ENCODE measurements at places on chromosomes 12 and 14.

DNA sequence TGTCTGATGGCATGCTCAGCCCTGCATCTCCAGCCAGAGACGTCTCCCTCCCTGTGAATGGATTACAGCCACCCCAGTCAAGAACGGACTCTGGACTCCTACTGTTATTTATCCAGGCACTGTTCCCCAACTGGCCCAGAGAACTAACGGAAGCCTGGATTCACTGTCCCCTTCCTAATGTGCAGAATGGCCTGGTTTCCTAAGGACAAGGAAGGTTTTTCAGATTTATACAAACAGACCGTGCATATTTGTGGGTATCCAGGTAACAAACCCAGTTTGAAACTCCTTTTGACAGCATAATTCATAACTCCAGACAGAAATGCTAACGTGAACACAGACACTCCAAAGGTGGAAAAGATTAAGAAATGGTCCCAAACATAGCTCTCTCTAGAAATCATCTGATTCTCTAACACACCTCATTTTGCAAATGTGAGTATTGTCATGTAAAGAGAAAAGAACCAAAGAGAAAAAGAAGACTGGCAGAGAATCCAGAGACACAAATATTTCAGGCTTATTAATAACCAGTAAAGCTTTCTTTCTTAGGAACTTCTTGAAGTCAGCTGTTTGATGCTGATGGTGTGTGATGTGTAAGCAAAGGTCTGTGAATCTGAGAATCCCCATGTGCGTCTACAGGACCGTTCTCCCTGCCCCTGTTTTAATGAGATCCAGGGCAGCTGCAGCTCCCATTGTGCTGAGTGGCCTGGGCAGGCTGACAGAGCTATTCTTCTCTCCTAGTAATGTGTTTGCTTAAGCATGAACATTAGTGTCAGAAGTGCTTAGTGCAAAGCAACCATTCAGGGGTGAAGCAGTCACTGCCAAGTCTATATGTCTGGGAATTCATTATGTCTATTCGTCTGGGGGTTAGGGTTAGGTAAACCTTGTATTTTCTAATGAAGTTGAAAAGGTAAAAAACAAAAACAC lies 86.8 kb upstream of the HIF1A start:
- DNase-seq, result peak; percentile 56

- peak; percentile 94 for DNase-seq
These were observed 115.6 kb downstream of the DIP2B start for GRCh38 chr12:50620109-50620977.

DNA sequence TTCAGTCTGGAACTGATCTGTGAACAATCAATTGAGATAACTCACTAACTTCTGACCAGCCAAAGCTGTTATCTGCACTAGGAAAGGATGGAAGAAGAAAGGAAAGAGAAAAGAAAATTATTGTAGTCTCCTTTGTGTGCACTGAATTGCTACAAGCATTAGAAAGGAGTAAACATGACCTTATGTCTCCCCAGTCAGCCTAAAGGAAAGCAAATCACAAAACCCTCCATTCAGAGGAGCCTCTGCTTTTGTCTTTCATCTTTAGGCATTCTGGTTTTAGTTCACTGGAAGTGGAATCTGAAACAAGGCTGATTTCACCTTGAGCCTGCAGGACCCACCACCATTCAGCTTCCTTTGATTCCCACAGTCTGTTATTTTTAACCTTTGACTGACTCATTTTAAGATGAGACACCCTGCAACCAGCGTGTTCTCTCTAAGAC lies 26.0 kb downstream of the TBX3 start:
- no peak for DNase-seq

DNA sequence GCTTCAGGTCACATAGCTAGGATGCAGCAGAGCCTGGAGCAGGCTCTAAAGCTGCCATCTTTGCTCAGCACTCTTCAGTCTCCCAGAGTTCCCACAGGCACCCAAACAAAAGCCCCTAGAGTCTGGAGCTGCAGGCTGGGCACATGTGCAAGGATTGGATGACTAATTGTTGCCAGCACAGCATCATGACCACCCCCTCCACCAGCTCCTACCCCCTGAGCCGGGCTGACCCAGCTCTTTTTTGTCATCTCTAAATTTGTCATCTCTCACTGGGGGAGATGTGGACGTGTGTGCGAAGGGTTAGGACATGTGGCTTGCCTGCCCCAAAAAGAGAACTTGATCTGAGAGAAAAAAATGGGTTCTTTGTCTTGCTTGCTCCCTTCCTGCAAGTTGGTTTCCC lies 4.3 kb upstream of the MMP19 start:
- DNase-seq, result peak; percentile 86

- peak; percentile 50 for DNase-seq
These were observed 118.8 kb downstream of the SLC6A15 start for GRCh38 chr12:84793558-84794367.

GRCh38 chr14:93331728-93332396 lies 974 bp downstream of the BTBD7 start:
- peak; percentile 13 for DNase-seq

DNA sequence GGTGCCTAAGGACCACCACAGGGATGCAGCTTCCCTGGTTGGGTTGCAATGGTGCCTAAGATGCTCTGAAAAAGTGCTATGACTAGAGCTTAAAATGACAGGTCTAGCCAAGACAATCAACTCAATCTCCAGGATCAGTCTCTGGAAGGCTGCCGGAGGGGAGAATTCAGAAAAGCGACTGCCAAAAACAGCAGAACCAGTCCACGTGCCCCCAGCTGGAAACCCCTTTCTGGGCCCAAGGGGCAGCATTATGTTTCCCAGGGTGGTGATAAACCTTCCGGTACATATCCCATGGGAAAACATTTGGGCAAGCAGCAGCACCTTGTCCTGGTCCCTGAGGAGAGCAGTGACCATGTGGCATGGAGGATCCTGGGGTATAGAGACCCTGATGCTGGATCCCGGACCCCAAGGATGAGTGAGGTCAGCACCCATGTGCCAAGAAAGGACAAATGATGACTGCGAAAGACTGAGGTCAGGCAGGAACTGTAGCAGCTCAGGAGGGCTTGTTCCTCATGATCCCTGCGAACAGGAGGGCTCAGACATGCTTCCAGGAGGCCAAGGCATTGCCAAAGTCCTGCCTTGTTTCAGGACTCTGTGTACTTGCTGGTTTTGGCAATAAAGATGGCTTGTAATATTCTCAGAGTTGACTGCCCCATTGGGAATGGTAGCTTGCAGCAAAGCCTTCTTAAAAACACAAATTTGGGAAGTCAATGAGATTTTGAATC lies 49.9 kb upstream of the LTBP2 start:
- DNase-seq, result no peak

DNA sequence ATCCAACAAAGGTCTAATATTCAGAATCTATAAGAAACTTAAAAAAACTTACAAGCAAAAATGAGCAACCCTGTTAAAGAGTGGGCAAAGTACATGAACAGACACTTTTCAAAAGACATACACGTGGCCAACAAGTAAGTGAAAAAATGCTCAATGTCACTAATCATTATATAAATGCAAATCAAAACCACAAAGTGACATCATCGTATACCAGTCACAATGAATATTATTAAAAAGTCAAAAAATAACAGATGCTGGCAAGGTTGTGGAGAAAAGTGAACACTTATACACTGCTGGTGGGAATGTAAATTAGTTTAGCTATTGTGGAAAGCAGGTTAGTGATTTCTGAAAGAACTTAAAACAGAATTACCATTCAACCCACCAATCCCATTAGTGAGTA lies 199.1 kb downstream of the SNAPC1 start:
- DNase-seq, result no peak

- DNase-seq, result no peak
These were observed 120.5 kb downstream of the TMX1 start for GRCh38 chr14:51360592-51360991.

DNA sequence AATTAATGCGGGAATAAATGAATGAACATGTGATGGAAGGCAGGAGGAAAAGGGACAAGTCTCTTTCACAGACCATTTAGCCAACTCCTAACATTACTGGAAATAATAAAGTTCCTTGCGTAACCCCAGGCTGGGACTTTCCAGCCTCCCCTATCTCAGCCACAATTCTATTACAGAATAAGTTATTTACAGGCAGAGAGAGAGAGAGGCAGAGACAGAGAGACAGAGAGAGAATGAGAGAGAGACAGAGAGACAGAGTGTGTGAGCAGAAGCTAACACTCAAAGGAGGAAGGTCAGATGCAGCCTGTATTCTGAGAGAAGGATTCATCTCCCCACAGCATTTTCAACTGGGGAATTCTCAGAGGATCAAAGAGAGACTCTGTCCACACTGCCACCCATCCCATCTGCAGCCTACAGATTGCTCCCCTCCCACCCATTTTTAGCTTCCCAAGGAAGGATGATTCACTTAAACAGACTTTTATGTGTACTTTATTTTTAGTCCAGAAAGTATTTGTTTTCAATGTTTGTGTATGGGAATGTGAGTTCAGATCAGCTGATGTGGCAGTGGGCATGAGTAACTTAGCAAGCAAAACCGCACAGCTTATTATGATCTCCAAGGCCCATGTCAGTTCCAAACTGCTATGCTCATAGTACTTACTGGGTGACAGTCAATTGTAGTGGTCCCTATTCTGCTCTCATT lies 165.7 kb downstream of the CAND1 start:
- DNase-seq, result peak; percentile 99

DNA sequence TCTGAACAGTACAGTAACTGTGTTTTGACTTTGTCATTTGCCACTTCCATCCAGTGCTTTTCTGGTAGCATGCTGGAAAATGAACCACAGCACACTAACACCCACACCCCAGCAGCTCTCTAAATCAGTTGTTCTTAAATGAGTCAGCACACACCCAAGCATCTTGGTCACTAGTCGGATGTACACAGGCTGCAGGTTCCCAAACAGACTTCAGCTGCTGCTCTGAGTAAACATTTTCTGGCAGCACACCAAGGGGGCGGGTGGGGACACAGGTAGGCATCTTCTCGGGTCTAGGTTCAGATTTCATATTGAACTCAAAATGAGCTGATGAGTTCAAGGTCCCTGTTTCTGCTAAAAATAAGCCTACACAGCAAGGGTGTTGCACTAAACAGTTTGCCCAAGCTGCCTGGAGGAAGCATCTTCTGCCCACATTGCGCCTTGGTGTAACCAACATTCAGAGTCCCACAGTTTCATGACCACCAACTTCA lies 39.8 kb downstream of the IFNG start:
- no peak for DNase-seq

GRCh38 chr14:59566296-59566695 lies 10.3 kb downstream of the CCDC175 start:
- no peak for DNase-seq

DNA sequence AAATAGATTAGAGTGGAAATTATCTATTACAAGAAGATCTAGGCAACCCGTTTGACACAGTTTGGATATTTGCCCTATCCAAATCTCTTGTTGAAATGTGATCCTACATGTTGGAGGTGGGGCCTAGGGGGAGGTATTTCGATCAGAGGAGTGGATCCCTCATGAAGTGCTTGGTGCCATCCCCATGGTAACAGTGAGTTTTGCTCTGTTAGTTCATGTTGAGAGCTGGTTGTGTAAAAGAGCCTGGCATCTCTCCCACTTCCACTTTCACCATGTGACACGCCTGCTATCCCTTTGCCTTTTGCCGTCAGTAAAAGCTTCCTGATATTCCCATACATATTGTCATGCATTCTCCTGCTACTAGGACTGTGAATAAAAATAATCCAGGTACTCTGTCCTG lies 66.4 kb upstream of the FLRT2 start:
- no peak for DNase-seq

GRCh38 chr12:94264736-94265485 lies 116.5 kb downstream of the PLXNC1 start:
- DNase-seq, result no peak
